ENCODE measurements at places on chromosomes 13 and 19.

DNA sequence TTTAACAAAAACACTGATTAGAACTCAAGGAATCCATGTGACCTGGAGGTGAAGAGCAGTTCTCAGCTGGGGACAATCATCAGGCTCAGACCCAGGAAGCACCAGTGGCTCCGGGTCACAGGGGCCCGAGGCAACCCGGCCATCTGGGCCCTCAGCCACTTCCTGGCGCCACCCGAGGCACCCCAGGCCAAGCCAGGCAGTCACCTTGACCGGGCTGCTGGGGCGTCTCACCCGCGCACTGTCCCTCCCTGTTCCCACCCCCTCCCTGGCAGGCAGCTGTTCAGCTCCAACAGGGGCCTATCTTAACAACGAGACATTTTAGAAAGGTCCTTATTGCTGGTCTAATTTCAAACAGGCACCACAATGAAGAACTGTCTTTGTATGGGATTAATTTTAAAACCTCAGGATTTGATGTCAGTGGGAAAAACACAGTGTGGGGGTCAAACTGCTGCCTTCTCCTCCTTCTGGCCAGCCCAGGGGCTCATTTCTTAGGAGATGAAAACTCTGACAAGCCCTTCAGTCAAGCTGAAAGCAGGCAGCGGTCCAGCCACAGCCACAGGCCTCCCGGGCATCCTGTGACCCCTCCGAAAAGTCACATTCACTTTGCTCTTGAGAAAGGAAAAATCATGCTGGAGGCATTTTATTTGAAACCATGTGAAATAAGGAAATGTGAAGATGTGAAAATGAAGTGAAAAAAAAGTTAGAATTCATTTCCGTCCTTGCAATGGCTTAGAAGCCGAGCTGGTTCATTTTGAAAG, 83.3 kb downstream of the KCTD15 start:
- no peak for DNase-seq

DNA sequence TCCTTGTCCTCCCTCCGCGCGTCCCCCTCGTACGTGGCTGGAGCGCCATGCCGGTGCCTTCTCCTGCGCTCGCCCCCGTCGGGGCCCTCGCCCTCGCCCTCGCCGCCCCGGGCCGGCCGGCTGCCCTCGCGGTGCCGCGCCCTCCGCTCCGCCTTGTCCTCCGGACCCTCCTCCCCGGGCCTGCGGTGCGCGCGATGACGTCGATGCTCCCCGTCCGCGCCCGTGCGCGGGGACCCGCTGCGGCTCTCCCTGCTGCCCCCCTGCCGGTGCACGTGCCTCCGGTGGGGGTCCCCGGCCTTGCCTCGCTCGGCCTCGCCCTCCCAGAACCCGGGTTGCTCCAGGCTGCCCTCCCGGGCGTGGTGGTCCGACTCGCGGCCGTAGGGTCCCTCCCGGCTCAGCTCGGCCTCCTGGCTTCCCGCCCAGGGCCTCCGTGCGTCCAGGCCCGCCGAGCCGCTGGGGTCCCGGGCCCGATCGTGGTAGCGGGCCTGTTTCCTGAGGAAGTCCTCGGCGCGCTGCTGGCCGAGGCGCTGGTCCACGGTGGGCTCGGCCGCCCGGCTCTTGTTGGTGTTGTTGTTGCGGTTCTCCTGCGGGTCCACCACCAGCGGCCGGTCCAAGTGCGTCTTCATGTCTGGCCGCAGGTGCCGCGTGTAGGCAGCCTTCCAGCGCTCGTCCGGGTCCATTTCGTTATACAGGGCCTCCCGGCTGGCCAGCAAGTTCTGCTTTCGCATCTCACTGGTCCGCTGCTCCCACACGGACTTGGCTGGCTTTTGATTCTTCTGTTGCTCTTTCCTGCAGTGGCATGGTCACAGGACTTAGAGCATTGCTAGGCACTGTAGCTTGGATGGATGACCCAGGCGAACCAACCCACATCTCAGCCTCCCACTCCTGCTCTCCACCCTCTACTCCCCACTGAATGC, 148.6 kb downstream of the IER2 start:
- DNase-seq, result no peak

GRCh38 chr13:113209336-113209758, at the start of gene CUL4A:
TSS of gene CUL4A (plus strand) at chr13:113209613. CDS start at chr13:113209628, 15 bp downstream.
- peak; percentile 92 for DNase-seq

GRCh38 chr13:82294226-82294625, 1588.0 kb downstream of the SLITRK1 start:
- no peak for DNase-seq

- peak; percentile 54 for DNase-seq
These were observed 13.9 kb downstream of the APLP1 start for GRCh38 chr19:35882114-35882832.

DNA sequence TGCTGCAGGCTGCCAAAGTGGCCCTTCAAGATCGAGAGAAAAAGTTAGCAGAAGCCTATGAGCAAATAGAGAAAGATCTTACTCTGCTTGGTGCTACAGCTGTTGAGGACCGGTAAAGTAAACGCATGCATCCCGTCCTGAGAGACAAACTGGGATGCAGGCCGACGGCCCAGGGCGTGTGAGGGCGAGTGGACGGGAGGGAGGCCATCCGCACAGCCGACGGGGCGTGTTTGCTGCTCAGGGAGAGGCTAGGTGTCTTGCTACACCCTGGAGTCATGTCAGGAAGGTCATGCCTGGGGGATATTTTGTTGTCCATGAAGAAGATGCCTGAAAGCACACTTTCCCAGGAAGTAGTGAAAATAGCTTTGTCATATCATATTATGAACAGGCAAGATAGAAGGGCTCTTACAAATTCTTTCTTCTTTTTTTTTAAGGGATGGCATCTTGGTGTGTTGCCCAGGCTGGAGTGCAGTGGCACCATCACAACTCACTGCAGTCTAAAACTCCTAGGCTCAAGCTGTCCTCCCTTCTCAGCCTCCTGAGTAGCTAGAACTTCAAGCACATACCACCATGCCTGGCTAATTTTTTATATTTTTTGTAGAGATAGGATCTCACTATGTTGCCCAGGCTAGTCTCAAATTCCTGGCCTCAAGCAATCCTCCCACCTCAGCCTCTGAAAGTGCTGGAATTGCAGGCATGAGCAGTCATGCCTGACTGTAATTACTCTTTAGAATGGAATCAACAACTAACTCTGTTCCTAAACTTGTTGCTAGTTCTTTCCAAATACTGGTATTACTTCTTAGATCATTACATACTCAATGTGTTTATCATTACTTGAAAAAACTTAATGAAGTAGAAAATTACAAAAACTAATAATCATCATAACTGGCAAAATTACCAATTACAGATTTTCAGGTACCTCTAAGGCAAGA, 117.6 kb upstream of the MCF2L start:
- no peak for DNase-seq

GRCh38 chr13:50646070-50646469, 197.4 kb downstream of the DLEU7 start:
- DNase-seq, result no peak

- DNase-seq, result no peak
These were observed 273.5 kb downstream of the FGF14 start for GRCh38 chr13:102128216-102128810.

DNA sequence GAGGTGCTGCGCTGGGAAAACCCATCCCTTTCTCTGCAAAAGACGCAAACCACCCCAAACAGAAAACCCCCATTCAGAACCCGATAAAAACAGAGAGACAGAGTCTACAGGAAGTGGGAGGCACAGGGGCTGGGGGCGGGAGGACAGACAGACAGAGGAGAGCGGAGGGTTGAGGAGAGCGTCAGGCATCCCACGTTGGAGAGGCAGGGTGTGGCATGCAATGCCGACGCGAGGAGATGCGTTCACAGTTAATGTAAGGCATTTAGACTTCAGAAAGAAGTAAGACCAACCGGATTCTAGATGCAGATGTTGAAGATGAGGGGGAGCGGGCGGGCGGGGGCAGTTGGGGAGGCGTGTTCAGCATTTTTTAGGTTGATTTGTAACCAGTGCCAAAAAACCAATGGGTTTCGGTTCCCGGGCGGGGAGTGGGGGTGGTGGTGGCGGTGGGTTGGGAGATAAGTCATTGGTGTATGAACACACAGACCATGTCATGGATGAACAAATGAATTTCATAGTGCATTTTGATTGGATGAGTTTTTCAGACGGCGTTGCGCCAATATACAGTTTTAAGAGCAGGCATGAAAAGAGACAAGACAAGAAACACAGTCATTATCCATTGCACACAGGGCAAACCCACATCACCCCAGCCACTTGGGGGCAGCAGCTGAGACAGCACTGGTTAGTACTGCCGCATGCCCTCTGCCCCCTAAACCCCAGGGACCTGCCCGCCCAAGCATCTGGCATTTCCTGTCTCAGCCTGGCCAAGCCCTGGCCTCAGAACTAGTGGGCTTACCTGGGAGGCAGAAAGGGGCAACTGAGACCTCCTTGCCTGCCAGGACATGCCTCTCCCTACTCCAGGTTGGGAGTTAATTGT, 91.3 kb downstream of the IER2 start:
- no peak for DNase-seq

DNA sequence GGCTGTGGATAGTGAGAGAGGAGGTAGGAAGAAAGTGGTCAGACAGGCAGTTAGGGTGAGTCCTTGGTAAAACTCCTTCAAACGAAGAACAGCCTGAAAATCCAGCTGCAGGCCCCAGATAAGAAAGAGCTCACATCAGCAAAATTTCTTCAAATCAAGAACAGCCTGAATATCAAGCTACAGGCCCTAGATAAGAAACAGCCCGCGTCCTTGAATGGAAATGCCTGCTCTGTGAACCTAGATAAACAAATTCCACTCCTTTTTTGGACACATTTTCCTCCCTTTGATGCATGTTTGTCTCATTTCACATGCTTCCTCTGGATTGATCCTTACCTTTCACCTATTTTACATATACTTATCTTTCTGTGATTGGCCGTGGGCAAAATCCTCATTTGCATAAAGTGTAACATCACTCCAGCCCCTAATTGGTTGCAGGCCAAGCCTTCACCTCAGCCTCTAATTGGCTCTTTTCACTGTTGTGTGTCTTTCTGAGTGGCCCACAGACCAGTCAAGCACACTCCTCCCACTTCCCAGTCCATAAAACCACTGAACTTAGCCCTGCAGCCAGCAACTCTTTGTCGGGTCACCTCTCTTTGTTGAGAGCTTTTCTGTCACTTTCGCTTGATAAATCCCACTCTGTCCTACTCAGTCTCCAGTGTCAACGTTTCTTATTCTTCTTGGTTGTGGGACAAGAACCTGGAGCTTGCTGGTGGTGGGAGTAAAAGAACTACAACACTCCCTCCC, 6.0 kb upstream of the SULT2A1 start:
- peak; percentile 30 for DNase-seq

DNA sequence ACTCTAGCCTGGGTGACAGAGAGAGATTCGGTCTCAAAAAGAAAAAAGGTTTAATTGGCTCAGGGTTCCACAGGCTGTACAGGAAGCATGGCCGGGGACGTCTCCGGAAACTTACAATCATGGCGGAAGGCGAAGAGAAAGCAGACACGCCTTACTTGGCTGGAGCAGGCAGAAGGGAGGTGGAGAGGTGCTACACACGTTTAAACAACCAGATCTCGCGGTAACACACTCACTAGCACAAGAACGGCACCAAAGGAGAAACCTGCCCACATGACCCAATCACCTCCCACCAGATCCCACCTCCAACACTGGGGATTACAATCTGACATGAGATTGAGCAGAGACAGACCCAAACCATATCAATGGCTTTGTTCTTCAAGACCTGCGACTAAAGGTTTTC, 12.8 kb downstream of the CASP14 start:
- no peak for DNase-seq

DNA sequence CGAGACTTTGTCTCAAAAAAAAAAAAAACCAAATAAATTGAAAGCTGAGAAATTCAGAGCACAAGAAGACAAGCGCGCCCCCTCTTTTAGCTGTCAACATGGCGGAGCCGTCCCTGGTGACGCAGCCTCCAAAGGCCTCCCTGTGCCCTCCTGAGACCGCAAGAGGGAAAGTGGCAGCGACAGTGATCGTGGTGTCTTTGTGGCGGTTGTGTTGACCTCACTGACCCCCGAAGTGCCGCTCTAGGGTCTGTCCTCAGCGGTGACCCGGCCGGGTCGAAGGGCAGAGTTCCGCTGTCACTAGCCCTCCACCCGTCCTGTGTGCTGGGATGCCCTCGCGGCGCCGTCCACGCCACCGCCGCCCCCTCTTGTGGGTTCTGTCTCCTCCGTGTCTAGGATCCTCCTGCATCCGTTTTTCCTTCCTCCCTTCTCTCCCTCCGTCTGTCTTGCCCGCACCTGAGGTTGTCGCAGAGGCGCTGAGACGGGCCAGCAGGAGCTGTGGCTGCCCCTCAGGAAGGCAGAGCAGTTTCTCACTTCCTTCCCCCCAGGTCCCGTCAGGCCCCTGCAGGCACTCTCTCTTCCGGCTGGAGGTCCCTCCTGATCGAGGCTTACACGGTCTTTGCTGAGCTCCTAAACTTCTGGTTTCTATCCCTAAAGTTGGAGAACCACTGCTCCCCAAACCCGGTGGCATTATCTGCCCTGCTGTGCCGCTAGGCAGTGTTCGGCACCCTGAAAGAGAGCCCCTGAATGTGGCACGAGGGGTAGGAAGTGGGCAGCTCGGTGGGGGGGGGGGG, 7.2 kb downstream of the UHRF1 start:
- no peak for DNase-seq

DNA sequence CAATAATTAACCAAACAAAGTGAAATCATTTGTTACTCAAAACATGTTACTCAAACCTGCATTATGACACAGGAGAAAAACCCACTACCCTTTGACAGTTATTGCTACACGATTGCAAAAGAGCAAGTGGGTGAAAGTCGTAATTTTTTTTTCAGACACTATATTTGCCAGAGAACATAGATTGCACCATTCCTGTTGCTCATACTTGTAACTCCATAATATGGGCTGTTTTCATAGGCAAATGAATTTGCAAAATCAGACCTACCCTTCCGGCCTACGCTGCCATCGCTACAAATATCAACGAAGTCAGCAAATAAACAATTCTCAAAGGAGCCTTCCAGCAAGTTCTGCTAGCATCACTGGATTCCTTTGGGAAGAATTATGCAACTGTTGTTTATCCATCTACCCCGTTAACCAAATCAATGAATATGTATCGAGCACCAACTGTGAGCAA, 396.5 kb downstream of the IRS2 start:
- DNase-seq, result no peak

DNA sequence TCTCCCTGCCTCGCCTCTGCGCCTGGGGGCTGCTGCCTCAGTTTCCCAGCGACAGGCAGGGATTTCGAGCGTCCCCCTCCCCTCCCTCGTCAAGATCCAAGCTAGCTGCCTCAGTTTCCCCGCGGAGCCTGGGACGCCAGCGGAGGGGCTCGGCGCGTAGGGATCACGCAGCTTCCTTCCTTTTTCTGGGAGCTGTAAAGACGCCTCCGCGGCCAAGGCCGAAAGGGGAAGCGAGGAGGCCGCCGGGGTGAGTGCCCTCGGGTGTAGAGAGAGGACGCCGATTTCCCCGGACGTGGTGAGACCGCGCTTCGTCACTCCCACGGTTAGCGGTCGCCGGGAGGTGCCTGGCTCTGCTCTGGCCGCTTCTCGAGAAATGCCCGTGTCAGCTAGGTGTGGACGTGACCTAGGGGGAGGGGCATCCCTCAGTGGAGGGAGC, 722 bp upstream of the ICAM1 start:
- DNase-seq, result peak; percentile 27
